ENCODE measurements at places on chromosomes 2 and 18.

DNA sequence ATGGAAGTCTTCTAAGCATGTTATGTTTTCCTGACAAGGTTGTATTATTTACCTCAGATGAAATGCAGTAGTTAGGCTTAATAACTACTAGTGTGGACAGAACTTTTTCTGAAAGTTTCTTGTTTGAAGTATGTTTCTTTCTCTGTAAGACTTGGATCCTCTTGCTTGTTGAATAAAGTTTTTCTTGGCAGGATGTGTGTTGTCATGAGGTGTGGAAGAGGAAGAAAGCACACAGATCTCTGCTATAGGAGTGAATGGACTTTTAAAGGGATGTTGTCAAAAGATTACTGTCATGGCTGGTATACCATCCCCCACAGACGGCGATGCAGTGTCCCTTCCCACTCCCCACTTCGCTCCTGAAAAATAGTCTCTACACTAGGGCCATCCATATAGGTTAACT lies 2.6 kb downstream of the CAB39 start:
- DNase-seq = no peak

GRCh38 chr2:203772456-203773165 lies 66.2 kb downstream of the CD28 start:
- DNase-seq = no peak

- no peak for DNase-seq
Measured at GRCh38 chr18:77374446-77374805, 124.8 kb downstream of the GALR1 start.

GRCh38 chr2:120442923-120443571 lies 97.1 kb downstream of the INHBB start:
- DNase-seq = peak; percentile 64

DNA sequence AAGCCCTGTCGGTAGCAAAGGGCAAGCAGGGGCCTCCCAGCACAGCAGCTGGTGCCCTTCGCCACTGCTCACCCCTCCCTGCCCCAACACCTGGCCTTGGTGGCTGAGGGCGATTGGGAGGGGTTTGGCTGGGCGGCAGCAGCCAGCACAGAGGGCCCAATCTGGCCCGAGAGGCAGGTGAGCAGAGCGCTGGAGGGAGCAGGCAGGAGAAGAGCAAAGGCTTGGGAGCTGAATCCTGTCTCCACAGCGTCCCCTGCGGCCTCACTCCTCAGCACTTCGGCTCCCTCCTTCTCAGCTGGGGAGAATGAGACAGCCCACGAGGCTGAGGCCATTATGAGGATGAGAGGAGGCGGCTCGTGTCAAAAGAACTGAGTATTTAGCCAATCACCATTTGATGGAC lies 74.9 kb upstream of the TAF1B start:
- DNase-seq = no peak

- DNase-seq = no peak
Measured at GRCh38 chr2:8495189-8495989, 186.5 kb upstream of the ID2 start.

Measured in activated naive CD4-positive, alpha-beta T cell treated with anti-CD3 and anti-CD28 coated beads, Interleukin-2, amount 10 ng/mL, durations not matched to agents 7 days and 5 days (primary cell).